Fibroblast of skin of left quadriceps (primary cell): ENCODE measurements at places on chromosomes 16 and 17.
A peak's percentile ranks its signal among the peaks of the same experiment; 100 is the strongest.

- no peak for DNase-seq
These were observed 112.0 kb downstream of the LITAF start for GRCh38 chr16:11474617-11475291.

- DNase-seq = no peak
These were observed 6.4 kb upstream of the KIFC3 start for GRCh38 chr16:57808589-57809228.

DNA sequence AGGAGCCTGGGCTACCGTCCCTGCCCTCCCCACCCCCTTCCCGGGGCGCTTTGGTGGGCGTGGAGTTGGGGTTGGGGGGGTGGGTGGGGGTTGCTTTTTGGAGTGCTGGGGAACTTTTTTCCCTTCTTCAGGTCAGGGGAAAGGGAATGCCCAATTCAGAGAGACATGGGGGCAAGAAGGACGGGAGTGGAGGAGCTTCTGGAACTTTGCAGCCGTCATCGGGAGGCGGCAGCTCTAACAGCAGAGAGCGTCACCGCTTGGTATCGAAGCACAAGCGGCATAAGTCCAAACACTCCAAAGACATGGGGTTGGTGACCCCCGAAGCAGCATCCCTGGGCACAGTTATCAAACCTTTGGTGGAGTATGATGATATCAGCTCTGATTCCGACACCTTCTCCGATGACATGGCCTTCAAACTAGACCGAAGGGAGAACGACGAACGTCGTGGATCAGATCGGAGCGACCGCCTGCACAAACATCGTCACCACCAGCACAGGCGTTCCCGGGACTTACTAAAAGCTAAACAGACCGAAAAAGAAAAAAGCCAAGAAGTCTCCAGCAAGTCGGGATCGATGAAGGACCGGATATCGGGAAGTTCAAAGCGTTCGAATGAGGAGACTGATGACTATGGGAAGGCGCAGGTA, 762 bp downstream of the CDK12 start:
- DNase-seq = no peak

GRCh38 chr16:78597809-78598570, 498.5 kb downstream of the WWOX start:
- no peak for DNase-seq

DNA sequence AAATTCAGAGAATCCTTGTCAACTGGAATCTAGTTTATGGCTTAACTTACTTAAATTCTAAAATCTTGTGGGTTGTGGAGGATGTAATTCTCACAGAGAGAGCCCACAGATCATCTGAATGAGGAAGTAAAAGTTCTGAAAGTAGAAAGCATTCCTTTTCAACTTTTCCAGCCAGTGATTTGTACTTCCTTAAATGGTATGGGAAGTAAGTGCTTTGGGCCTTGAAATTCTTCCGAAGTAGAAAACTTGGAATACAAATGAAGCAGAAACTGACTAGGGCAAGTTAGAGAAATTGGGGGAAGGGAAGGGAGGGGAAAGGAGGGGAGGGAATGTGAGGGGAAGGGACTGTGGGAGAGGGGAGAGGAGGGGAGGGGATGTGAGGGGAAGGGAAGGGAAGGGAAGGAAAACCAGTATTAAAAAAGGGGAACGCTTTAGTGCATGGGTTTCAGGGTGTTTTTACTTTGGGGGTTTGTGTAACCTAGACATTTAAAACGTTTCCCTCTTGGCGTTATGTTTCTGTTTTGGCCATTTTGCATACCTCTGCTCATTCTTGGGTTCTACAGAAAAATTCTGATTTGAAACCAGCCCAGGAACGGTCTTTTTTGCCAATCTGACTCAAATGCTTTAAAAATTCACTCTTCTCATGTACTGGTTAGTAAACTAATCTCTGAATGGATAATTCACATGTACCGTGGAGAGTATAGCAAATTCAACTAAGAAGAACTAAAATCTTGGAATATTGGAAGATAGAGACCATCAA, 15.5 kb upstream of the SNTB2 start:
- peak; percentile 68 for DNase-seq

- no peak for DNase-seq
These were observed 216.6 kb upstream of the CPHXL start for GRCh38 chr16:75942936-75943335.

GRCh38 chr17:82765371-82765770, 13.5 kb downstream of the TBCD start:
- DNase-seq = no peak

GRCh38 chr17:1766382-1767135, 4.7 kb downstream of the SERPINF1 start:
- DNase-seq = no peak

DNA sequence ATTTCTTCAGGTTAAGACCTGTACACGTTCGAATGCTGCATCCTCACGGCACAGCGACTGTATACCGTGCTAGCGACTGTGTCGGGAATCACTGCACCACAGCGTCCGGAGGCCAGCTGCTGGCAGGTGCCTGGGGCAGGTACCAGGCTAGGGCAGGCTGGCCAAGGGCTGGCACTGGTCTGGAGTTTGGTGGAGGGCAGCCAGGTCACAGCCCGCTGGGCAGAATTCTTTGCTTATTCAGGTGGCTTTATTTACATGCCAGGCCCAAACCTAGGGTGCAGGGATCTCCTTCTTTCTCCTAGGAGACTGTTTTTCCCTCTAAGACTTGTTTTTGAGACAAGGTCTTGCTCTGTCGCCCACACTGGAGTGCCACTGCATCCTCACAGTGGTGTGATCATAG, 37.9 kb downstream of the COTL1 start:
- no peak for DNase-seq

DNA sequence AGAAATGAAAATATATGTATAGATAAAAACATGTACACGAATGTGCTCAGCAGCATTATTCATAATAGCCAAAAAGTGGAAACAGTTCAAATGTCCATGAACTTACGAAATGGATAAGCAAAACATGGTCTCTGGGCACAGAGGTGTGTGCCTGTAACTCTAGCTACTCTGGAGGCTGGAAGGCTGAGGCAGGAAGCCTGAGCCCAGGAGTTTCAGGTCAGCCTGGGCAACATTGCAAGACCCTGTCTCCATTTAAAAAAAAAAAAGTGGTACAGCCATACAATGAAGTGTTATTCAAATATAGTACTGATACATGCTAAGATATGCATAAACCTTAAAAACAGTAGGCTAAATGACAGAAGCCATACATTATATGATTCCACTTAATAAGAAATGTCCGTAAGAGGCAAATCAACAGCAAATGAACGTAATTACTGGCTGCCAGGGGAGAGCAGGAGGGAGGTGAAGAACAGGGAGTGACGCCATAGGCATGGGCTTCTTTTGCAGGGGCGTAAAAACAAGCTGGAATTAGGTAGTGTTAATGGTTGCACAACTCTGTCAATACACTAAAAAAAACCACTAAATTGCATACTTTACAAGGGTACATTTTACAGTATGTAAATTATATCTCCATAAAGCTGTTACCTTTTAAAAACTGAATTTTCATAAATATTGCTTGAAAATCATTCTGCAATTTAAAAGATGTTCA, 87.2 kb upstream of the PLEKHM1 start:
- no peak for DNase-seq

GRCh38 chr17:68346448-68346847, 55.2 kb downstream of the ARSG start:
- DNase-seq = no peak

DNA sequence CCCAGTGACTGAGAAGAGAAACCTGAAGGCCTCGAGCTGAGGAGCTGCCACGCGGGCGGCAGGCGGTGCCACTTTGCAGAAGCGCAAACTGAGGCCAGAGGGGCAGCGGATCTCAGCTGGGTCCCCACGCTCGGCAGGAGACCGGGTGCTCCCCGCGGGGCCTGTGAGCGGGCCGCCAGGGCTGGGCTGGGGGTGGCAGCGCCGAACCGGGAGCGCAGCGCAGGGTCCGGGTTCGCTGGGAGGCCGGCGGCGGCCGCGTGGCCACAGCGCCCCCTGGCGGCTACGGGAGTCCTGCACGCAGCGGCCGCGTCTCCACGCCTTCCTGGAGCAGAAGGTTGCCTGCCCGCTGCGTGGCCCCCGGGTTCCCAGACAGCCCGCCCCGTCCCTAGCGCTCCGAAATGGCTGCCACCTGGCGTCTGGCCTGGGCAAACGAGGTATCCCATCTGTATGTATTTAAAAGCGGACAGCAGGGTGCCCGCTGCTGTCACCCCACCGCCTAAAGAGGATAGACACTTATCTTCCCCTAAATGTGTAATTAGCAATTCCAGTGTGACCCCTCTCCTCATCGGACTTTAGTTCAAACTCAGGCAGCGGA, 96.1 kb upstream of the CDH5 start:
- DNase-seq = peak; percentile 60

DNA sequence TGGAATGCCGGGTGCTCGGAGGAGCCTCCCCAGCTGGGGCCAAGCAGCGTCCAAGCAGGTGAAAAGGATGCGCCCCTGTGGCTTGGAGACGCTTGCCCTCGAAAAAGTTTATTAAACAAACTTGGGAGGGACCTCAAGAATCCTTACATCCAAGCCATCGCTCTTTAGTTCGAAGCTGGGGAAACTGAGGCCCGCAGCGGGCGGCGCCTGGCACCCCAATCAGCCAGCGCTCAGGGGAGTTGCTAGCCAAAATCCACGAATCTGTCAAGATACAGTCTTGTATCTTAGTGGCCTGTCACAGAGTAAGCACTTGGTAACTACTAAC, 553 bp upstream of the B9D1 start:
- no peak for DNase-seq

- no peak for DNase-seq
These were observed 41.8 kb upstream of the NUDT7 start for GRCh38 chr16:77680496-77680895.

DNA sequence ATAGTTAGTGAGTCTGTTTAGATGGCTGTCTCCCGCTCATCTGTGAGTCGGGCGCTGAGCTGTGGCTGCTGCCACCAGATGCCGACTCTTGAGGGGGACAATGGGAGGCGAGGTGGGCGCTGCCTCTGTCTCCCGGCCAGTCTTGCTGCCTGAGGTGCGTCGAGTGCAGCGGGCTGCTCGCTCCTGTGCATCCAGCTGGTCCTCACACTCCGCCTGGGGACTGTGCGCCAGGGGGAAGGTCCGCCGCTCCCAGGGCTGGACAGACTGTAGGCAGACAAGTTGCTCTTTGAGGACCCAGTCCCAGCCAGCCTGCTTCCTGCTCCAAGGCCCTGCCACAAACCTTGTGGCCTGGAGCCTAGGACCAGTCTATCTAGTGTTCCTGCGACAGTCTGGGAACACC, 32.4 kb downstream of the STH start:
- no peak for DNase-seq

DNA sequence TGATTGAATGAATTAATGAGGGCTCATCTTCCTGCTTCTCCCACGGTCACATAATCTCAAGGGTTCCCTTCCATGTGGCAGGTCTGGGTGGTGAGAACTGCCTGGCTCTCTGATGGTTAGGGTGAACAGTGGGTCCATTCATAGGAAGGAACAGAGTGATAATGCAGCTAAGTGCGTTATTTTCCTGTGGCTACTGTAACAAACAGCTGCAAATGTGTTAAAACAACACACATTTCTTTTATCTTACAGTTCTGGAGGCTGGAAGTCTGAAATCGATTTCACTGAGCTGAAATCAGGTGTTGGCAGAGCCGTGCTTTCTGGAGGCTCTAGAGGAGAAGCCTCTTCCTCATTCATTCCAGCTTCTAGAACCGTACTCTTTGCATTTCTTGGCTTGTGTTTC, 95.3 kb downstream of the BMERB1 start:
- no peak for DNase-seq

- no peak for DNase-seq
These were observed 42.8 kb downstream of the SPOP start for GRCh38 chr17:49635121-49635520.

GRCh38 chr16:50257876-50258275, 8.5 kb upstream of the ADCY7 start:
- DNase-seq = no peak

- DNase-seq = no peak
These were observed 163.5 kb downstream of the SDK2 start for GRCh38 chr17:73480740-73481139.

DNA sequence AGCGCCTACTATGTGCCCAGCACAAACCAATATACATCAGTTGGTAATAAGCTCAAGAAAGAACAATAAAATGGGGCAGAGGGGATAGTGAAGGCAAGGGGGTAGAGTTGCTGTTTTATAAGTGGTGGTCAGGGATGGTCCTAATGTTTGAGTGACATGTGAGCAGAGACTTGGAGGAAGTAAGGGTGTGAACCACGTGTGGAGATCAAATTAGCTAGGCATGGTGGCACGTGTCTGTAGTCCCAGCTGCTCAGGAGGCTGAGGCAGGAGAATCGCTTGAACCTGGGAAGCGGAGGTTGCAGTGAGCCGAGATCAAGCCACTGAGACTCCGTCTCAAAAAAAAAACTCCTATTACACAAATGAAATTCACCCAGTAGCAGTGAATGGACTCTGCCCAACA, 56.5 kb downstream of the IRX6 start:
- DNase-seq = no peak

DNA sequence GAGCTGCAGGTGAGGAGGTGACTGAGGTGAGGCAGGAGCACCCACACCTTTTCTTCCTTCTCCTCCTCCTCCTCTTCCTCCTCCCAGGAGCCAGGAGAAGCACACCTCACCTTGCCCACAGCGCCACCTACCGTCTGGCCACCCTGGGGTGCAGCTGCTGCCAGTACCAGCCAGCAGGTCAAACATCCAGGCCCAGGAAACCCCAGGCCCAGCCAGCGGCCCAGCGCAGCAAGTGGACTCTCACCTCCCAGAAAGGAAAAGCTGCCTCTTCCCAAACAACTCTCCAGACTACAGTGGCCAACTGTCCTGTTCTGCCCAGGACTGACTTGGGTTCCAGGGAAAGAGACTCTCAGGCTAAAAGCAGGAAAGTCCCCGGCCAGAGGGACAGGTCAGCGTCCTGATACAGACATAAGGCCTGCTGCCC, 22.7 kb downstream of the PEMT start:
- DNase-seq = no peak

- DNase-seq = no peak
These were observed 3.1 kb downstream of the PHAF1 start for GRCh38 chr16:67112591-67113399.

DNA sequence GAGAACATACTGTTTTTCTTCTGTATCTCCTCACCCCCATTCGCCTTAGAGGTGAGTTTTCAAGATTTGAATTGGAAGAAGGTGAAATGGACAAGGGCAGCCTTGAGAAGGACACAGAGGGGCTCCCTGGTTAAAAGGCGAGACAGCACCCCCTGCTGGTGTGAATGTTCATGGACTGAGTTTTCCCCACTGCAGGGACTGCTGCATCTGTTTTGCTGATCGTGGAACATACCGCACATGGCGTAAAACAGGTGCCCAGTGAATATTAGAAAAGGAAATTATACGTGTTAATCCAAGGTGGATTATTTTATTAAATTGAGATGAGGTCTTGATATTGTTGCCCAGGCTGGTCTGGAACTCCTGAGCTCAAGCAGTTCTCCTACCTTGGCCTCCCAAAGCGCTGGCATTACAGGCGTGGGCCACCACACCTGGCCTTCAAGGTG, 54.5 kb downstream of the NDE1 start:
- DNase-seq = peak; percentile 31

GRCh38 chr17:64348666-64349065, 42.0 kb downstream of the PECAM1 start:
- DNase-seq = no peak

GRCh38 chr16:51431517-51432241, 280.6 kb upstream of the SALL1 start:
- peak; percentile 96 for DNase-seq
